HS-5 (cell line): ENCODE measurements at places on chromosomes 12 and 14.

GRCh38 chr14:69693145-69693544 lies 73.8 kb upstream of the SRSF5 start:
- no peak for DNase-seq

DNA sequence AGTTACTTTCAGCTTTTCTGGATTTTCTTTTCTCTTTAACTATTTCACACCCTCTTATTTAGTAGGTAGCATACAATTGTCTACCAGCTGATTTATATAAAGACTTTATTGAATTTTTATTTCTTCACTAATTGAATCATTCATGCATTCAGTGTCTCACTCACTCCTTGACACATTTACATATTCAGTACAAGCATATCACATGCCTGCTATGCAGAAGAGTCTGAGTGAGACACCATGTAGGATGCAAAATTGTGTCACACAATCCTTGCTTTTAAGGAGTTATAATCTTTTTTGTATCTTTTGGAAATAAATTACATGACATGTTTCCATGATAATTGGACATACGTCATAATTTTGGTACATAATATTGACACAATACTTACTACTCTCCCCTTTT lies 83.0 kb downstream of the AKAP6 start:
- DNase-seq, result no peak

GRCh38 chr14:102230481-102231210 lies 74.3 kb downstream of the MOK start:
- DNase-seq, result no peak

DNA sequence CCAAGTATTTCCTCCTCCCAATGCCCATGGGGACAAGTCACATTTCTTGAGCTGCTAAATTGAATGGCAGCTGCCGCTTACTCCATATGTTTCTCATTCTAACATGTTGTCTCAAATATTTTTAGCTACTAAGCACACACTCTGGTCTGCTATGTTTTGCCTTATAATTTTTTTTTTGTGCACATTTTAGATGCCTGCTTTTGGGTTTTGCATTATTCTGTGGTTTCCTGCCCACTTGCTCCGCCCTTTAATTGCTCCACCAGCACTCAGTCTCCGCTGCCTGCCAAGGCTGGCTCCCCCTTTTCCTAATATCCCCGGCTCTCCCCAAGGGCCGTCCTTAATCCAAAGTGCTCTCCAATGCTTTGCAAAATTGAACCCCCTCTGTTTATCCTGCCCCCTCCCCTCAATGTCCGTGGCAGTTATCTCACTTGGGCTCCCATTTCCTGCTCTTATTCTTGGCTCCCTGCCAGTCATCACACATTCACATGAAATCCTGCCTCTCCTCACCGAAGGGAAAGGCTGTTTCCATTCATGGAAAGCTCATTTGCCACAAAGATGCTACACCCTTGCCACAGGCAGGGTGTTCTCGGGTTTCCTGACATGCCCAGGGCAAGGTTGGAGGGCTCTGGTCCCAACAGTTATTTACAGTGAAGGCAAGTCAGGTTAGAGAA lies 79.4 kb downstream of the C12orf75 start:
- no peak for DNase-seq

DNA sequence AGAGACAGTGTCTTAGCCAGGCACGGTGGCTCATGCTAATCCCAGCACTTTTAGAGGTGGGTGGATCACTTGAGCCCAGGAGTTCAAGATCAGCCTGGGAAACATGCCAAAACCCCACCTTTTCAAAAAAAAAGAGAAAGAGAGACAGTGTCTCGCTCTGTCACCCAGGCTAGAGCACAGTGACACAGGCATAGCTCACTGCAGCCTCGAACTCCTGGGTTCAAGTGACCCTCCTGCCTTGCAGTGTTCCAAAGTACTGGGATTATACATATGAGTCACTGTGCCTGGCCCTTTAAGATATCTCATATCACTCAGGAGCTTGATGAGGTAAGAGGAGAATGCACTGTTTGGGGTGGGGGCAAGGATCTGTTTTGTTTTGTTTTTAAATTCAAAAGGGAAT lies 48.1 kb upstream of the LTBP2 start:
- DNase-seq, result no peak

DNA sequence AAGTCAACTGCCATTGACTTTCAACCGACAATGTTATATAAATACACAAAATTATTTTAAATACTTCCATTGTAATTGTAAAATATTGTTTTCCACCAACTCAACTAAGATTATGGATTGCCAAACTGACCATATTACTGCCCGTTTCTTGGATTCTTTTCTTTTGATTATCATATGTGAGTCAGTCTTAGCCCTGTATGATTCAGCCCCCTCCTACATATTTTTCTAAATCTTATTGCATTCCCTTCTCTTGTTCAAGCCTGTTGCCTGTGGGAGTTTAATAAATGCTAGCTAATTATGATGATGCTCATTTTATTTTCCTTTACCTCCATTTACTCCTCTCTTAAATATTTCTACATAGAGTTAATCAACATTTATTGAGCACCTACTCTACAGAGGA lies 6.8 kb downstream of the RASSF9 start:
- DNase-seq, result peak; percentile 47

DNA sequence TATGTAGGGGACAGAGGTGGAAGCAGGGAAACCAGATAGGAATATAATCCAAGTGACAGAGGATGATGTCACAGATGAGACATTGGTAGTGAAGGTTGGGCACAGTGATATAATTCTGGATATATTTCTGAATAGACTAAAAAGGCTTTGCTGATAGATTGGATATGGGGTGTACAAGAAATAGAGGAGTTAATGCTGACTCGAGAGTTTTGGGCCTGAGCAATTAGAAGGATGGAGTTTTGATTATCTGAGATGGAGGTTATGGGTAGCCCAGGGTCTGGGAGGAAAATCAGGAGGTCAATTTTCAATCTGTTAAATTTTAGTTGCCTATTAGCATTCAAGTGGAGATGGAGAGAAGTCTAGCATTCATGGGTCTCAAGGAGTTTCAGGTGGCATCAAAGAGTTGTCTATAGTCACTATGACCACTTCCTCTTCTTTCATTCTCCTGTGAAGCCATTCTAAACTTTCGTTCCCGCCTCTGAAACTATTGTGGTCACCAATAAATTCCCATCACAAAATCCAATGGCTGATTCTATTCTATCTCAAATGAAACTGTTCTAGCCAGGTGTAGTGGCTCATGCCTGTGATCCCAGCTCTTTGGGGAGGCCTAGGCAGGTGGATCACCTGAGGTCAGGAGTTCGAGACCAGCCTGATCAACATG lies 10.6 kb upstream of the ANO6 start:
- DNase-seq, result no peak

DNA sequence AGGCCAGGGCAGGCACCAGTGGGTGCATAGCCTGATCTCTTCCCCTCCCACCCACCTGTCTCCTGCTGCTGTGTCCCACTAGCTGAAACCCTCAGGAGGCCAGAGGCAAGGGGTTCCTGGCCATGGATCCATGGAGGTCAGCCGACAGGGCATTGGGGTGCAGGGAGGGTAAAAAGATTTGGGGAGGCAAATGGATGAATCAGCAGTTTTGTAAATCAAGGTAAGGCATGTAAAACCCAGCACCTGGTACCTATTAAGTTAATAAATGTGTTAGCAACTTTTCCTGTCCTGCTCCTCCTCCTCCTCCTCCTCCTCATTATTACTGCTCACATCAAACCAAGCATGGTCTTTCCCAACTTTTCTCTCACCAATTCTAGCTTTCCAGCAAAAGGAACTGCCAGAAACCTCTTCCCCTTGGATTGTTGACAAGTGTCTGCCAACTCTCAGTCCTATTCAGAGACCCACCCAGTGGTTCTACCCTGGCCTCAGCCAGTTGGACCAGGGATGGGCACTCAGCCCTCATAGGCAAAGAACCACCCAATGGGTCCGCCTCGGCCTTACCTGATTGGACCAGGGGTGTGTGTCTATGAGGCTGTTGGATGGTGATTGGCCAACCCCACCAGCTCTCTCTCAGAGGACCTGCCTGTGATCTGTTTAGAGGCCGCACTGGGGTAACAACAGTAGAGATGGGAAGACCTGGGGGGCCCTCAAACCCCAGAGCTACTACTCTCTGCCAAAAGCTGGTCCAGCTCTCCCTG lies 155.7 kb upstream of the GSC start:
- no peak for DNase-seq

GRCh38 chr12:123761841-123762714 lies at the start of gene DNAH10:
DNAH10 (plus strand) TSS chr12:123762301; CDS start chr12:123762337, 36 bp downstream.
- DNase-seq, result no peak

GRCh38 chr12:113762155-113762881 lies 203.8 kb downstream of the RBM19 start:
- DNase-seq, result no peak

- no peak for DNase-seq
Observed at GRCh38 chr12:9319842-9320173, 111.6 kb upstream of the PZP start.

- no peak for DNase-seq
Observed at GRCh38 chr12:25263594-25263993, 12.9 kb upstream of the KRAS start.

DNA sequence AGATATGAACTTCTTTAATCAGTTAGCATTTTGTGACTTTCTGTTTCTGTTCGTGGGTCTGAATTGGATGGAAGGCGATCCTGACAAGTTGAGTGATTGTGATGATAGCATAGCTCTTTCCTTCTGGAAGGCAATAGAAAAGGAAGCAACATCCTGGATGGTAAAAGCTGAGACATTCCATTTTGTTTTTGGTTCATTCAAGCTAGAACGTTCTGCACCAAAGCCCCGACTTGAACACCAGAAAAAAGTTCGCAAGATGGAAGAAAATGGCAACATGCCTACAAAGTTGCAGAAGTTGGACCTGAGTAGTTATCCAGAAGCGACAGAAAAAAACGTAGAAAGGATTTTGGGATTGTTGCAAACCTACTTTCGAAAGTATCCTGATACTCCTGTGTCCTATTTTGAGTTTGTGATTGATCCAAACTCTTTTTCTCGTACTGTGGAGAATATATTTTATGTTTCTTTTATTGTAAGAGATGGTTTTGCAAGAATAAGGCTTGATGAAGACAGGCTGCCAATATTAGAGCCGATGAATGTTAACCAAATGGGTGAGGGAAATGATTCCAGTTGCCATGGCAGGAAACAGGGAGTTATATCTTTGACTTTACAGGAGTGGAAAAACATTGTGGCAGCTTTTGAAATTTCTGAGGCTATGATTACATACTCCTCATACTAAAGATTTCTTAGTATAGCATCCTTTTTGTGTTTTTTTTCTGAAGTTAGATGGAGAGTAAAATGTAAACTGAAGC lies 896 bp downstream of the EID3 start:
- no peak for DNase-seq

- DNase-seq, result no peak
Observed at GRCh38 chr14:98868866-98869265, 403.1 kb downstream of the BCL11B start.

- DNase-seq, result no peak
Observed at GRCh38 chr14:94115058-94115591, 4.6 kb downstream of the IFI27 start.

GRCh38 chr12:102961466-102961855 lies 4.0 kb downstream of the ASCL1 start:
- no peak for DNase-seq

DNA sequence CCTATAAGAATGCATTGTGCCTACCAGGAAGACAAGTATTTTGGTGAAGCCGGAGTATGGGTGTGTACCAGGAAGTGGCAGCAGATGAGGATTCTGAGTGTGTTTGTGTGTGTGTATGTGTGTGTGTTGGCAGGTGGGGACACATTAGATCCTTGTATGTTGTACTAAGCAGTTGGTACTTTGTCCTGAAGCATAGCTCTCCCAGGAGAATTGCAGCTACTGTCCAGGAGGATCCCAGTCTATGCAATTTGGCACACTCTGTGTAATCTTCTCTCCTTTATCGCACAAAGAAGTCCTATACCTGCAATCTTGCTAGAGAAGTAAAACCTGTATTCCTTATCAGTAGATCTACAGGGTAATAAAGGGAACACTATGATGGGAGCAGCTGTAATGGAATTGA lies 276.5 kb downstream of the PAWR start:
- no peak for DNase-seq

- peak; percentile 26 for DNase-seq
Observed at GRCh38 chr12:49868952-49869815, 26.3 kb upstream of the BCDIN3D start.

DNA sequence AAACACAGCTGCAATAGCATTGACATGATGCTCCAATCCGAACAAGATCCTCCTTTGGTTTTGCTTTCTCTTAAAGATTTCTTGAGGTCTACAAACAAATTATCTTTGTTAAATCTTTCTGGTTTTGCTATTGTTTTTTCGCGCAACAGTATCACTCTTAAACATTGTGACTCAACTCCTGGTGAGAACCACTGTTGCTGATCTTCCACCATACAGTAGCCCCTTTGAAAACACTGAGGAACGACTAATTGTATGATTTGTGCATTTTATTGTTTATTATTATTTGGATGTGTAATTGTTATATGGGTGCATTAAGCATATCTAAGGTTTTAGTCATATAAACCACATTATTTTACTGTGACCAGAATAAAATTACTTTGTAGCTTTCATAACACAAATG lies 282.8 kb downstream of the EGLN3 start:
- no peak for DNase-seq

- no peak for DNase-seq
Observed at GRCh38 chr12:89328151-89329030, 23.9 kb downstream of the DUSP6 start.

DNA sequence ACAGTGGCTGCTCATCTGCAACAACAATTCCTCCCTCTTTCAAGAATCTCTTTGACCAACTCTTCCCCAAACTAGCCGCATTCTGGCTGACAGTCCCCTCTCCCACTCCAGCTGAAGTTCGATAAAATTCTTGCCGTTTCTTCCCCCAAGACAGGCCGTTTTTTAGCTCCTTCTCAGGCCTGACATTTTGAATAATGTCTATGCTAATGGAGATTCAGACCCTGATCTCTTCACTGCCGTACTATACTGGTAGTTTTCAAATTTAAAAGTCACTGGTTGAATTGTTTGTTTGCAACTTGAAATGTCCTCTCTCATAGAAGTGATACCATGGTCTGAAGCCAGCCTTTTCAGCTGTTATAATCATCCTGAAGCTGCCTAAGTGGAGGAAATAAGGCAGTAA lies 65.9 kb upstream of the AMN1 start:
- no peak for DNase-seq

DNA sequence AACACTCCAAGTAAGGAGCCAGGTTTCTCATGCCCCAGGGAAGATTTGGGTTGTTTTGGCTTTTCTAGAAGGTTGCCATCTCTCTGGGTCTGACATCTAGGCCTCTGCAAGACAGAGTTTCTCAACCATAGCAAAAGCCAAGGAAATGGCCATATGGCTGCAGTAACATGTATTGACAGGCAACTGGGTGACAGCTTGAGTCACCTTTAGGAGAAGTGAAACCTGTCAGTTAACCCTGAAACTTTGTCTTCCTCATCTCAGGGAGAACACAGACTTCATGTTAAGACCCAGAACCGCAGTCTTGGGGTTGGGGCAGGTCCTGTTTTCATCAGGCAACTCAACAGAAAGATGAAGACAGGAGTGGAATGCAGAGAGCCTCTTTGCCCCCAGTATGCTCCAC lies 46.0 kb upstream of the PLBD1 start:
- DNase-seq, result no peak
